ENCODE measurements at places on chromosomes 2 and 18.

DNA sequence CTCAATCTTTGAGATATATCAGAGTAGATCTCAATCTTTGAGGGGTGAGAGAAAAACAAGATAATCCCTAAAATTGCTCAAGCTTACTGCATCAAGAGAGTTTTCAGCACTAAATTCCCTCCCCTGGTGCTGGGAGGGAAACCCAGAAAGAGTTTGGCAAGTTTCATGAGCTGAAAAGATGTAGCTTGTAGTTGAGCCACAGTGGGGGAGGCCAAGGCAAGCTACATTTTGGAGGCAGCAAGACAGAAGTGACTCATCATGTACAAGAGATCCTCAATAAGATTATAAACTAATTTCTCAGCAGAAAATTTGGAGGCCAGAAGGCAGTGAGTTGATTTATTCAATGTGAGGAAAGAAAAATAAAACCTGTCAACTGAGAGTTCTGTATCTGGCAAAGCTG is 308.2 kb downstream of the PIEZO2 start:
- DNase-seq: no peak

- no peak for DNase-seq
Observed at GRCh38 chr18:22678486-22678885, 254.6 kb upstream of the RBBP8 start.

DNA sequence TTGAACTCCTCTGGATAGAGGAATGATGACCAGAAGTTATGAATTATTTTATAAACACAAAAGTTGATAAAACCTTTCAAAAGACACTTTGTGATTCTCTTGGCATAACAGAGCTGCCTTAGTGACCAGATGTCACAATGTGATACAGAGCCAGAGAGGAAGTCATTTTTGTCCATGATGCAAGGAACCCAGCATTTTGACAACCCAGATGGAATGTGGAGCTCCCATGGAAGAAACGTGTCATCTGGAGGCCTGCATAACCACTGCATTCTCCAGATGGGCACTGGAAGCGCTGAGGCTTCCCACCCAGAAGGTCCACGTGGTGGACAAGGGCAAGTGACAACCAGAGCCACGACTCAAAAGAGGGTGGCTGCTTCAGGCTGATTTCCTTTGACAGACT is 30.1 kb downstream of the HRH4 start:
- DNase-seq: no peak

- DNase-seq: no peak
Observed at GRCh38 chr2:205758500-205758899, 76.2 kb downstream of the NRP2 start.

GRCh38 chr2:46690825-46691224 is 211.5 kb downstream of the TMEM247 start:
- no peak for DNase-seq

DNA sequence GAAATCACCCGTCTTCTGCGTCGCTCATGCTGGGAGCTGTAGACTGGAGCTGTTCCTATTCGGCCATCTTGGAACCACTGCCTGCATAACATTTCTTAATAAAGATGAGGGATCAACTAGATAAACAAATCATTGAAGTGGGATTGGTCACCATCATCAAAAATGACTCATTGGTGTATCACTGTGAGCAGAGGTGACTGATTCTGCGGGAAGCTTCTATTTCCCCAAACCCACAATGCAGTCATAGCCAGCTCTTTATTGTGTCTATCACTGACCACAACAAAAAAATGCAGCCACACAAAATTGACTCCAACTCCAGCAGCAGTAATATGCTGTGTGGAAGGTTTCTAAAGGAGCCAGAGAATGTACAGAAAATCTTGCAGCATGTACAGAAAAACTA is 630.7 kb upstream of the HS6ST1 start:
- no peak for DNase-seq

- DNase-seq: no peak
Observed at GRCh38 chr2:8103085-8103708, 578.7 kb upstream of the ID2 start.

- DNase-seq: no peak
Observed at GRCh38 chr2:239600001-239600593, 199.3 kb upstream of the HDAC4 start.

GRCh38 chr2:173496746-173497145 is 142.1 kb downstream of the CDCA7 start:
- DNase-seq: no peak

DNA sequence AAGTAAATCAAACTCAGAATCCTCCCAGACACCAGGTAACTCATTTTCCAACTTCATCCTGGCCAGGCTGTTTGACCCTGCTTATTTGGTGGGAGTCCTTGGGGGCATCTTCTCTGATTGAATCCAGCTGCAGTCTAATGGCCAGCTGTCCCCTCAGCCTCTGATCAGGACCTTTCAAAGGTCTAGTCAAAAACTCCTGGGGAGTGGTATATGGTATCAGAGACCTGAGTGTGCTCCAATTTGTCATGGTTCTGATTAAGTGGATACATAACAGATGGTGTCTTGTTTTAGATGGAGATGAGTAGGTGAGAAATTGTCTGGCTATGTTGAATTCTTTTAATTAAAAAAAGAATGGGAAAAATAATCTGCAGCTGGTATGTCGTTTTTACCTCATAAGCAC is 842.6 kb upstream of the ACVR2A start:
- DNase-seq: no peak

GRCh38 chr2:237616734-237617586 is 10.4 kb upstream of the LRRFIP1 start:
- DNase-seq: no peak

GRCh38 chr2:3007135-3007534 is 370.5 kb downstream of the EIPR1 start:
- no peak for DNase-seq

GRCh38 chr2:8335801-8336200 is 346.1 kb upstream of the ID2 start:
- no peak for DNase-seq

DNA sequence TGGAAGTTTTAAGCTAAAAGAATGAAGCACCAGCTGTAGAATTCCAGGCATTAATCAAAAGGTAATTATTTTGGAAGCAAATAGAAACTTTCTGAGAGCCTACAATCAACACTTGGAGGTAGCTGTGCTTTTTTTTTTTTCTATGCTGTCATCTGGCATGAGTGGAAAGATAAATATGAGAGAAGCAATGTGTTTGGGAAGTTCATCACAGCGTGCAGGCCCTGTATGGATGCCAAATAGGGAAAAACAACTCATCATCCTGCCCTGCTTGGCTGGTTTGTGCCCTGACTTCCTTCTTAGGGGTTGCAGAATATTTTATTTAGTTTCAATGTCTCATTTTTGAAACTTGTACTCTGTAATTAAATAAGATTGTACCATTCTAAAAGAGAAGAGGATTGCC is 437.4 kb downstream of the PIK3C3 start:
- no peak for DNase-seq

- DNase-seq: no peak
Observed at GRCh38 chr2:216525972-216526371, 27.3 kb downstream of the RPL37A start.
